ENCODE measurements at places on chromosomes 1 and 21.

DNA sequence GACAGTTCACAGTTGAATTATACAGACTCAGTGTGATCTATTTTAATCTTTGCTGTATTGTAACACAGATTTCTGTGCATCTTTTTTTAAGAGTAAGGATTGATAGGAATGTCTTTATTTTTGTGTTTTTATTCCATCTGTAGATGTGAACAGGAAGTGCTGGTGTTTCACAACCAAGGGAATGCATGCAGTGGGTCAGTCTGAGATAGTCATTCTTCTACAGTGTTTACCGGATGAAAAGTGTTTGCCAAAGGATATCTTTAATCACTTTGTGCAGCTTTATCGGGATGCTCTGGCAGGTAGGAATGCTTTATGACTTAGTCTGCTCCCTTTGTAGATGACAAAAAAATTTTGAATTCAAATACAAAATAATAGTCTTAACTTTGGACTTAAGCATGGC lies 84.5 kb downstream of the CC2D1B start:
- DNase-seq: no peak

DNA sequence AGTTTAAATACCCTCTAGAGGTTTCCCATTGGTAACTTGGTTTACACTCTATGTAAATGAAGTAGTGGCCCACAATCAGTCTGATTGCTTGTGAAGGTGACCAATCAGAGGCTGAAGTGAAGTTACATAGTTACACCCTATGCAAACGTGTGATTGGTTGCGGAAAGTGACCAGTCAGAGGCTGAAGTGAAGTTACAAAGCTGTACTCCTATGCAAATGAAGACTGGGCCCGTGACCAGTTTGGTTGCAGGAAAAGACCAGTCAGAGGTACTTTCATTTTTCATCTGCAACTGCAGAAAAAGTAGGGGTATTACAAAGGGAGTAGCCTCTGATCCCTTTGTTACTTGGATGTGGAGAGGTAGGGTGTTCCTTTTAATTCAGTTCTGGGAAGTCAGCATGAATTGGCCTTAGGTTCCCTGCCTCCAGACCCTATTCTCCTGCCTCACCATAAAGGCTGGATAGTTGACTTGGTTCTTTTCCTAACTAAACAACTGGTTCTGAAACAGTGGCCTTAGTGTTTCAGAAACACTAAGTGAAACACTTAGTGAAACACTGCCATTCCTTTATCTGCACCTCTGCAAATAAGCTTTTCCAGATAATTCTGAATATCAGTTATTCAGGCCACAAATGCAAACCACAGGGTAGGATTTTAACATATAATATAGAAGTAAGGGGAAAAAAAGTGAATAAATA lies 39.3 kb downstream of the MAGI3 start:
- DNase-seq: no peak

- DNase-seq: no peak
Measured at GRCh38 chr1:56964349-56965017, 1.3 kb downstream of the C8B start.

DNA sequence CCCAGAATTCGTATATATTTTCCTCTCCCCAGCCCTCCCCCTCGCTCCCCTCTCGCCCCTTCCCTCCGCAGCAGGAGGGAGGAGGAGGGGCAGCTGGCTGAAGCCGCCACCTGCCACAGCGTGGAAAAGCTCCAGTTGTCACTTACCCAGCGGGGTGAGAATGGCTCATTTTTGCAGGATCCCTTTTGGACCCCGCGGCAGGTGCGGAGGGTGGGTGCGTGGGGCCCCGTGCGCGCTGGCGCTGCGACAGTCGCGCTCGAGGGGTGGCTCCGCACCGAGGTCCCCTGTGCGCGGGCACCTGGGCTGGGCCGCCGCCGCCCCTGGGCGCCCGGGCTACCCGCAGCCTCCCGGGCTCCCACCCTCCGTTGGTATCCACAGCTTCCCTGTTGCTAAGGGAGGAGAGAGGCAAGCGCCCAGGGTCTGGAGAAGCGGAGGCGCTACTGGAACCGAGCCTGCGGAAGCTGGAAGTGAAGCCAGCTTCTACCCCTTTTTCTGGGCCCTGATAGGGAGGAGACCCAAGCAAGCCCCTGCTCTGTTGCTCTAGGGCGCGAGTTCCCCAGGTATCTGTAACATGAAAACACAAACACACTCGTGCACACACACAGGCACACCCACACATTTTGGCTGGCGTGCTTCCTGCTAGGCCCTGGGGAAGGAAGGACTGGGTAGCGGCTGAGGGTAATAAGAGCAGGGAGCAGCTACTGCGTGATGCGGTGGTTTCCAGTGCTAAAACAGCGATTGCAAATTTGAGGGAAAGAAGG lies at the start of gene ERICH3:
Gene ERICH3 (minus strand): TSS at position 442 of the 761 bp plus-strand sequence. CDS start 273 bp downstream, at position 169.
- no peak for DNase-seq

- DNase-seq: no peak
Measured at GRCh38 chr1:25945761-25946160, 39.5 kb upstream of the STMN1 start.

DNA sequence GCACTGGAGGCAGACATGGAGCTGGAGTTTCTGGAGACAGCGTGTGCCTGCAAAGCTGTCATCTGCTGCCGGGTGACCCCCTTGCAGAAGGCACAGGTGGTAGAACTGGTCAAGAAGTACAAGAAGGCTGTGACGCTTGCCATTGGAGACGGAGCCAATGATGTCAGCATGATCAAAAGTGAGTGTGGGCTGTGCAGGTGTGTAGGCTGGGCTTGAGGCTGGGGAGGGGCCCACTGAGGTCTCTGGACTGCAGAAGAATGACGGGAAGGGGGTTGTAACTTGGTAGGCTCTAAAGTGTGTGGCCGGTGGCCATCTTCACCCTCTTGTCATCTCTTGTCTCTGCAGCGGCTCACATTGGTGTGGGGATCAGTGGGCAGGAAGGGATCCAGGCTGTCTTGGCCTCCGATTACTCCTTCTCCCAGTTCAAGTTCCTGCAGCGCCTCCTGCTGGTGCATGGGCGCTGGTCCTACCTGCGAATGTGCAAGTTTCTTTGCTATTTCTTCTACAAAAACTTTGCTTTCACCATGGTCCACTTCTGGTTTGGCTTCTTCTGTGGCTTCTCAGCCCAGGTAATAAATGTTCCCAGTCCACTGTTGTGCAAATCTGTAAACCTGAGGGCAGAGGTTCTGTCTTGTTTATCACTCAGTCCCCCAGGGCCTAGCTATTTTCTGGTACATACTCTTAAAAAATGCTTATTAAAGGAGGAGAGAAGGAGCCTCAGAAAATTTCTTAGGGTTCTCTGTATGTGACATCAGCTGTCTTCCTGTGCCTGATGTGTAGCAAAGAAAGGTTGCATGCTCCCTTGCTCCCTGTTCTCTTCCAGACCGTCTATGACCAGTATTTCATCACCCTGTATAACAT lies 19.9 kb downstream of the ATP8B2 start:
- no peak for DNase-seq

GRCh38 chr21:14736162-14736561 lies 190.0 kb upstream of the SAMSN1 start:
- no peak for DNase-seq

DNA sequence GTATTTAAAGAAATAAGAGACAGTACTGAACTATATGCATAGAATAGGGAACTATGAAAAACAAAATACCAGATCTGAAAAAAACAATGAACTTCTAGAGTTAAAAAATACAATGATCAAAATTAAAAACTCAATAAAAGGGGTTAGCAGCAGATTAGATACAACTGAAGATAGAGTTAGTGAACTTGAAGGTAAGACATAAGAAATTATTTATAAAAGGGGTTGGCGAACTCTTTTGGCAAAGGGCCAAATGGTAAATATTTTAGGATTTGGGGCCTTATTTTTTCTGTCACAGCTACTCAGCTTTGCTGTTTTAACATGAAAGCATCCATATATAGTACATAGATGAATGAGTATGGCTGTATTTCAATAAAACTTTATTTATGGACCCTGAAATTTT lies 111.4 kb downstream of the ST3GAL3 start:
- DNase-seq: no peak

- DNase-seq: no peak
Measured at GRCh38 chr1:153799566-153800465, 24.6 kb downstream of the SLC27A3 start.

DNA sequence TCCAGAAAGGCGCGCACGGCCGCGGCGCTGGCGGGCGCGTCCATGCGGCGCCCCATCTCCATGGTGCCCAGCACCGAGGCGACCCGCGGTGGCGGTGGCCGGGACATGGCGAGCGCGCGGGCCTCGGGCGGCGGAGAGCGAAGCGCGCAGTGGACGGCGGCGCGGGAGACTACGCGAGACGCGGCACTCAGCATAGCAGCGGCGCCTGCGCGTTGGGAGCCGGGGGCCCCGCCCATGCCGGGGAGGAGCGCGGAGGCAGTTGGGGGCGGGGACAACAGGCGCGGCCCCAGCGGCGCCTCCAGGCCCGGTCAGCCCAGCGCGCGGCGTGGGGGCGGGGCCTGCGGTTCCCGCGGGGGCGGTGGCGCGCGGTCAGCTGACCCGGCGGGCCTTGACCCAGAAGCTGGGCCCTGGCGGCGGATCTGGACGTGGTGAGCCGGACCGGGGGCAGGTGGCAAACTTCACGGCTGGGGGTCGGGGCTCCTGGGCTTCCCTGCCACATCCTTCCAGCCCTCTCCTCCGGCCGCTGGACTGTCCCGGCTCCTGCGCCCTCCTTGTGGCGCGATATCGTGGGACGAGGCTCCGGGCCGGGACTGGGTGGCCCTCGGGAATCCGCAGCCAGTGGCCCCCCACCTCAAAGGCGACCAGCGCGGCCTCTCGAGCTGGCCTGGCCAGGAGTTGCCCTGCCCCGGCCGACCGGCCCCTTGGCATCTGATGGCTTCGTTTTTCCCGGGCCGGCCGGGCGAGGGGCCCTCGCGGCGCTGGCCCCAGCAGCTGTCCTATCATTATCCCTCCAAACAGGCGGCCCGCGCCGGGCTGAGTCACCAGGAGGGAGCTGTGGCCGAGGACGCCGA lies at the start of the genes AKR7A2 and SLC66A1:
Gene AKR7A2 (minus strand): TSS at position 214 of the 851 bp plus-strand sequence. CDS start 20 bp downstream, at position 194.
Gene SLC66A1 (plus strand): TSS at position 396 of the 851 bp plus-strand sequence. CDS start 5,352 bp downstream, outside the sequence.
- peak; percentile 90 for DNase-seq

All from CMK (cell line).